AG09309 (cell line): ENCODE measurements at places on chromosomes 5 and 9.

GRCh38 chr9:22107202-22108045 is 98.3 kb upstream of the CDKN2B start:
- DNase-seq, result no peak

DNA sequence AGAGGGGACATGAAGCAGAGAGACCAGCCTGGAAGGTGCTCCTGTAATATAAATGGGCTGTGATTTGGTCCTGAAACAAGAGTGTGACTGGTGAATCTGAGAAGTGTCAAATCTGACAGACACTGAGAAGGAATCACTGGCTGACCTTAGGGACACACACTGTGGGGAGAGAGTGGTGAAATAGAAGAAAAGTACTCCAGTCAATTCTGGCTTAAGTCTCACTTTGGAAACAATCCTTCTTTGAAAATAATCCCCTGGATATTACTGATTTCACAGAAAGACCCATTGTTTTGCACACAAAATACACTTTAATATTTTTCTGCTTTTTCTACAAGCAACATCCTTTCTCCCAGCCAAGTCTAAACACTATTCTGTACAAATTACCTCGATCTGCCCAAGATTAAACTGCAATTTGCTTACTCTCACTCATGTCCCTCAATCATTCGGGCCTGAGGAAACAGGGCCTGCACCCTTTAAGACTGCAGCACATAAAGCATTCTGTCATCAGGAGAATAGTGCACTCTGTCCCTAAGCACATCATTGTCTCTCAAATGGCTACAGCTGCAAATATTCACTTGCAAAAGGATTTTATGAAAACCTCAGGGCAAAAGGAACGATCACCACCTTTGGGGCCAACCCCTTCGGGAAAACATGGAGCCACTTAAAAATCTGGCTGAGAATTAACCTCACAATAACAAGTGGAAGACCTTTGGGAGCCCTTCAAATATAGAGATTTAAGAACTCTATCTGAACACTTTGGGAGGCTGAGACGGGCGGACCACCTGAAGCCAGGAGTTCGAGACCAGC is 68.6 kb downstream of the MAPKAP1 start:
- DNase-seq, result no peak

DNA sequence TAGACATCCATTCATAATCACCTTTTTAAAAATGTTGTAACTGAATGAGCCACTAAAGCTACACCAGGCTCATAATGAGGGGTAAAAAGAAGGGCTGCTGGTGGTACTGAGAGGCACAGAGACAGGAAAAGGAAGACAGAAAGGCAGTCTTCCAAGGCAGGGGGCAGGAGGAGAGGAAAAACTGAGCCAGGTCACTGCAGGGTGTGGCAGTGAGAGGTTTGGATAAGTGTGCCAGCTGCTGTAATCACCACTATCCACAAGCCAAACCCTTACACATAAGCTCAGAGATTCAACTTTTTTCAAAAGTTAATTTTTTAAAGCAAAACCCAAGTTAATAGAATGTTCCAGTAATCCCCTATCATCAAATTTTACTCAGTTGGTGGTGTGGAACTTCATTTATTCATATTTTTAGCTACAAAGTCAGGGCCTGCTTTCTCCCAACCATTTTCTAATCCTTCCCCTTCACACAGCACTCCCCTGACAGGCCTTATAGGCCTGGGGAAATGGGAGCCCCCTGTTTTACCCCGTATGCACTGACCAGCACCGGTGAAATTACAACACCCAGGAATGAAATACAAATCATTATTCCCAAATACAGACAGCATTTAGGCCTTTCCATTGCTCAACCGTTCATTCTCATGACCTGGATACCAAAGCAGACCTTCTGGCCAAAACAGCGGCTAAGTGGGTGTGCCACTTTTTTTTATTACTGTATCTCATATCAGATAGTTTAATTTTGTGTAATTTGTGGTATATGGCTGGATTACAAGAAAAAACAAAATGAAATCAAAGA is 76.3 kb downstream of the EFNA5 start:
- DNase-seq, result no peak

- DNase-seq, result no peak
These were observed 1.1 kb downstream of the JADE2 start for GRCh38 chr5:134526483-134527155.

GRCh38 chr9:8895861-8896224 is 1096.3 kb upstream of the DMAC1 start:
- DNase-seq, result peak; percentile 11

DNA sequence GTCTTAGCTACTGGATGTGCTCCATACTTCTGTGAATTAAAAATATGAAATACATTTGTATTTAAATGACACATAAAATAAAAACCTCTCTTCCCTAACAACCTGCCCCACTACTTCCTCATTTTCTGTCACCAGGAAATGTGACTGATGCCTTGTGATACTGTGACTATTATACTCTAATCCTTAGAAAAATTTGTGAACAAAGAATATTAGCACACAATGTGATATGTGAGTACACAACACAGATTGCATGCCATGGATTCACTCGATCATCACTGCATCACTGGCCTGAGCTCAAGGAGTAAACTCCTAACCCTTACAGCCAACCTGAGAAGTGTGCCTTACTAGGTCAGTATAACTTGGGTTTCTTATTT is 281.0 kb downstream of the EFNA5 start:
- DNase-seq, result no peak

GRCh38 chr5:142952229-142952628 is 182.1 kb downstream of the ARHGAP26 start:
- no peak for DNase-seq

DNA sequence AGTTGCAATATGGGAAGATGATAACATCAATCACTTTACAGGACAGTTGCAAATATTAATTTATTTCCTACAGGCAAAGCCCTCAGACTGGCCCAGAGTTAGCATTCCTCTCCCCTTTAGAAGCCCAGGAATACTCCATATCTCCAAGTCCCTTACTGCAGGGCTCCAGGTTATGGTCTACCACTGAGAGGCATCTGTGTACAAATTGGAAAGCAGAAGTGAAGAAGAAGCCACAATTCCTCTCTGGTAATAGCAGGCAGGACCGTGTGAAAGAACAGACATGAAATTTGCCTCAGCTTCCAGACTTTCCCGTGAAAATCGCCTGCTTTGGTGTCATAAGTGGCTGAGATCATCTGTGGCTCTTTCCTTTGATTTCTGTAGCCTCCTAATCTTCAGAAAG is 289.6 kb downstream of the GLIS3 start:
- DNase-seq, result no peak
